ENCODE measurements at places on chromosomes 7 and 10. TPM values are rescaled to one million over a fixed set of nuclear protein-coding genes. Genes with fewer than 3 reads are reported as not detected.

KMT2C gene
- 77.7 TPM for total RNA-seq

FAM237B gene
- total RNA-seq = not detected

TLL2 gene
- 0.78 TPM for total RNA-seq

OR6V1 gene
- not detected for total RNA-seq

TMEM140 gene
- 0.62 TPM for total RNA-seq

LAMB4 gene
- 0.47 TPM for total RNA-seq

BLNK gene
- total RNA-seq = 0.78 TPM

SPDYE1 gene
- total RNA-seq = not detected

ADRB1 gene
- total RNA-seq = 3.3 TPM

TMEM178B gene
- total RNA-seq = 50.7 TPM

PTPRN2 gene
- total RNA-seq = 62.2 TPM

CISD1 gene
- total RNA-seq = 20.9 TPM

CTAGE8 gene
- total RNA-seq = not detected

ADRA2A gene
- 15.9 TPM for total RNA-seq

NEBL gene
- 61.1 TPM for total RNA-seq

Measured in occipital lobe (tissue), 3 donors.